Left forelimb (tissue), 1 donor: ENCODE measurements at places on chromosomes 3 and 15.
A peak's percentile ranks its signal among the peaks of the same experiment; 100 is the strongest.

DNA sequence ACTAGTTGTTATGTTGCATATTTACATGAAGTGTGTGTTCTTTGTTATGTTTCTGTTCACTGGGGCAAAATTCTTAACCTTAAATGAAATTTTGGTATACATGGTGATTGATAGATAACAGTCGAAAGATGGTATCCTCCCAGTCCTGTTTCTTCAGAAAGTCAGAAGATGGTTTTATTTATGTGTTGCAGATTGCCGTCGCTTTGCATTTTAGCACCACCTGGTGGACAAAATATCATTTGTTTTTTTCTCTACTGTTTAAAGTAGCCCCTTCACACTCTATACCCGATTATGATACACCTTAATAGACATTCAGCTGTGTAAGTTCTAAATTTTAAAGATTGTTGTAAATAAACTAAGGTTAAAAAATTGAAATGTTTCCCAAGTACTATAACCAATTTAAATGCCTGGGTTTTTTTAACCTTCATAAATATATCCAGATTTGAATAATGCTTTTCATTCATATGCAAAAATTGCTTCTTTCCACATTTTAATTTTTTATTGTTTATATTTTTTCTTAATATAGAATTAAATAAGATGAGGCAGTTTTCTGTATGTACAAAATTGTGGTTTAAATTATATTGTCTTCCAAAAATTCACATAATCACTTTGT is 152.2 kb downstream of the ALCAM start:
- no peak for DNase-seq

- DNase-seq = no peak
These were observed 16.6 kb upstream of the SEC13 start for GRCh38 chr3:10337323-10338163.

DNA sequence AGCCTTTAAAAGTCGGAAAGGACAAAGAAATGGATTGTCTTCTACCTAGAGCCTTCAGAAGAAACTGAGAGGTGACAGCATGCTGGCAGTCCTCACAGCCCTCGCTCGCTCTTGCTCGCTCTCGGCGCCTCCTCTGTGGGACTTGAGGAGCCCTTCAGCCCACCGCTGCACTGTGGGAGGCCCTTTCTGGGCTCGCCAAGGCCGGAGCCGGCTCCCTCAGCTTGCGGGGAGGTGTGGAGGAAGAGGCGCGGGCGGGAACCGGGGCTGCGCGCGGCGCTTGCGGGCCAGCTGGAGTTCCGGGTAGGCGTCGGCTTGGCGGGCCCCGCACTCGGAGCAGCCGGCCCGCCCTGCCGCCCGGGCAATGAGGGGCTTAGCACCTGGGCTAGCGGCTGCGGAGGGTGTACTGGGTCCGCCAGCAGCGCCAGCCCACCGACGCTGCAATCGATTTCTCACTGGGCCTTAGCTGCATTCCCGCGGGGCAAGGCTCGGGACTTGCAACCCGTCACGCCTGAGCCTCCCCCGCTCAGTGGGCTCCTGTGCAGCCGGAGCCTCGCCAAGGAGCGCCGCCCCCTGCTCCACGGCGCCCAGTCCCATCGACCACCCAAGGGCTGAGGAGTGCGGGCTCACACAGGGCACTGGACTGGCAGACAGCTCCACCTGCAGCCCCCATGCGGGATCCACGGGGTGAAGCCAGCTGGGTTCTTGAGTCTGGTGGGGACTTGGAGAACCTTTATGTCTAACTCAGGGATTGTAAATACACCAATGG is 953.8 kb upstream of the GBE1 start:
- DNase-seq = no peak

DNA sequence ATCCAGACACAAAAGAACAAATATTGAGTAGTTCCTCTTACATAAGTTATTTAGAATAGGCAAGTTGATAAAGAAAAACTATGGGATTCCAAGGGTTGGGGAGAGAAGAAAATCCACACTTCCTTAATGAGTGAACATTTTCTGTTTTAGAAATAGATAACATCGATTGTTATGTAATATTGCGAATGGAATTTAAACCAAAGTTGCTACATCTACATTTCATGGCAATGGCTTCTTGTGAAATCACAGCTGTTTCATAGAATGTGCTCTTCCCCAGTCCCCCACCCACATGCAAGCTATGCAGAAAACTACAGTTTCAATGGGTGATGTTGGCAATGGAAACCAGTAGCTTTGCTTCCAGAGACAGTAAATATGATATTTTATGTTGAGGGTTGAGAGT is 1639.5 kb downstream of the SI start:
- no peak for DNase-seq

DNA sequence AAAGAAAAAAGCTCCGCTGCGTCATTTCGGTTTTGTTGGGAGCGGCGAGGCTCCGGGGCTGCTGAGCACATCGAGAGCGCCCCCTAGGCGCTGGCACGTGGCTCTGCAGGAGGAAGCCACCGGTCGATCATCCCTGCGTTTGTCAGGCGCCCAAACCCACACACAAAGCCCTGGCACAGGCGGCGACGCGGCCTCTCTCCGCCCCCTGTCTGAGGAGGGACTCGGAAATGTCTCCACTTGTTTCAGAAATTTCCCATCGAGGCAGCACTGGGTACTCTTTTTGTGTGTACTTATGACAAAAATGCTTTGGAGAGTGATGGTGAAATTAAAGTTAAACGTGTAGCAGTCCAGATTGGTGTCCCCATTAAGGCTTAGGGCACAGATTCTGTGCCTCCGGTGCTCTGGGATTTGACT is 407.3 kb upstream of the ONECUT1 start:
- DNase-seq = peak; percentile 68

GRCh38 chr3:56783644-56784447 is 17.9 kb downstream of the ARHGEF3 start:
- DNase-seq = no peak

DNA sequence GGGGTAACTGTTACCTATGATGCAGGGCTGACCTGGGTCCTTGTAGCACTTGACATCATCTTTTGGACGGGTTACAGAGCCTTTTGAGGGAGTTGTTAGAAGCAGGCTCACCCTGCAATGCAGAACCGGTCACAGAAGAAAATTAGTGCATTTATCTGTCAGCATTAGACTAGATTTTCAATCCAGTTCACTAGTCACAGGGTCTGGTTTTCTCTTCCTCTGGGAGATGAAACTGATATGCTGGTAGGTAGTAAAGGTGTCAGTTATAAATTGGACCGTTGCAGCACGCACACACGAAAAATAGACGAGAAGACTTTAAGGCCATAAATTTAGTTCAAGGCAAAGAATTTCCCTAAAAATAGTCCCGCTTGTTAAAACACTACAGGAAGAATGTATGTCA is 532.3 kb upstream of the ATP11B start:
- no peak for DNase-seq

DNA sequence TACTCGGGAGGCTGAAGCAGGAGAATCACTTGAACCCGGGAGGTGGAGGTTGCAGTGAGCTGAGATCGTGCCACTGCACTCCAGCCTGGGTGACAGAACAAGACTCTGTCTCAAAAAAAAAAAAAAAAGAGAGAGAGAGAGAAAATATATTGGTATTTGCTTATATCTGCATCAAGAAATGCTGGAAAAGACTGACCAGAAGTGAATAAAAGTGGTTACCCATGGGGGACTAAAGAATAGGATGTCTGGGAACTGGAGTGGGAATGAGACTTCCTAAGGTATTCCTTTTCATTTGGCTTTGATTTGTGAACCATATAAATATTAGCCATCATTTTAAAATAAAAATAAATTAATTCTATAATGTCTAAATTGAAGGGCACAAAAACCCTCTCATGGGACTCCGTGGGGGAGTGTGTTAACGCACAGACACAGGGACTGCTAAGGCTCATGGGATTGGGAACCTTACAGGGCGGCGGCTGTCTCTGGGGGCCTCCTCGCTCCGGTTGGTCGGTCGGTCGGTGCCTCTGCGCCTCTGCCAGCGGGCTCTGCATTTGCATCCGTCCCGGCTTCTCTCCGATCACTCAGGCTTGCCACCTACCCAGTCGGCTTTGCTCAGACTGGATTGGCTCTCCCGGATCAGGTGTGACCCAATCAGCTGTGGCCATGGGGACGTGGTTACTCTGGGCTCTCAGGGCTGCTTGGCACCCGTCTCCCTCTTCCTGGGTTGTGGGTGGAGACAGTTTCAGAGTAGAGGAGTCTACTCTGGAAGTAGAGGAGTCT is 12.7 kb upstream of the TSPAN3 start:
- DNase-seq = no peak

DNA sequence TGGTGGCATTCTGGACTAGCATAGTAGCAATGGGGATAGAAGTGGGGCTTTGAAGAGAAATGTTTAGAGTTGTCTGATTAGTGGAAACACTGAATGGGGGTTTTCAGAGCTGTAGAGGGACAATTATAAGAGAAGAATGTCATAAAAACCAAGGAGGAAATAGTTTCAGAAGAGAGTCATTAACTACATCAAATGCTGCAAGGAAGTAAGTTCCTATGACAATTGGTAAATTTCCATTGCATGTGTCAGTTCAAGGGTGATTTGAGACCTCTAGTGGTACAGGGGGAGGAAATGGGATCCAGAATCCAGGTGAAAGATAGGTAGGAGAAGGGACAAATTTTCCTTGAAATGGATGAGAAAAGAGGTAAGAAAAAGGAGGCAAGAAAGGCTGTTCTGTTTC is 68.3 kb upstream of the TBC1D5 start:
- DNase-seq = no peak
